ENCODE measurements at places on chromosomes 2 and 18.

DNA sequence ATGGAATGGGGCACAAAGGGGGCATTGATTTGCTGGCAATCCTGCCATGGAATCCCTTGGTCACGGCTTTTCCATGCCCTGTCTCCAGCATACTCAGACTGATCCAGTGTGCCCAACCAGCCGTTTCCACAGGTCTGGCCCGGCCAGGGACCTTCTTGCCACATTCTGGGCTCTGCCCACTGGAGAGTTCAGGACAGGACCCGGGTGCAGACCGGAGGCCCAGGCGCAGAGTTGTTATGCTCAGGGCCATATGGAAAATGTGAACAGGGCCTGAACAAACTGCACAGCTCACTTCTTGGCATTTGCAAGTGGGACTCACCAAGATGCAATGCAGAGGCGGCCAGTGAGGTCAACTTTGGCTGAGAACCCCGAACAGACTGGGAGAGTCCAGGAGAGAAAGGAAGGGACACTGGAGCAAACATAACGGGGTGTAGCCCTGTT, 15.6 kb upstream of the ASAP2 start:
- no peak for DNase-seq

GRCh38 chr2:172630181-172630580, 74.3 kb downstream of the PDK1 start:
- DNase-seq: no peak

DNA sequence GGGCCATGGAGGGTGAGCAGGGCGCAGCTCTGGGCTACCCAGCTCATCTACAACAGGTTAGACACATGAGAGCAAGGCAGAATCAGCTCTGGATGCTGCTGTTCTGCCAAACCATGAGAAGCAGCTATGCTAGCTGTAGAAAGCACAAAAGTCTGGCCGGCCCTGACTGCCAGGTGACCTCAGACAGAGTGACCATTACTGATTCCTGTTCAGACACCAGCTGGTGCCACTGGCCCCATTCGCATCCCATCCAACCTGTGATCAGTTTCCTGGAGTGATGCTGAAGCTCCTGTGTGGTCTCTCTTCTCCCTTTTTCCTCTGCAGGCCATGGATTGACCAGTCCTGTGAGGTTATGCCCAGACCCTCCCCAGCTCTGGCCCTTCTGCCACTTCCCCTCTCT, 14.3 kb downstream of the RBMS1 start:
- DNase-seq: no peak

DNA sequence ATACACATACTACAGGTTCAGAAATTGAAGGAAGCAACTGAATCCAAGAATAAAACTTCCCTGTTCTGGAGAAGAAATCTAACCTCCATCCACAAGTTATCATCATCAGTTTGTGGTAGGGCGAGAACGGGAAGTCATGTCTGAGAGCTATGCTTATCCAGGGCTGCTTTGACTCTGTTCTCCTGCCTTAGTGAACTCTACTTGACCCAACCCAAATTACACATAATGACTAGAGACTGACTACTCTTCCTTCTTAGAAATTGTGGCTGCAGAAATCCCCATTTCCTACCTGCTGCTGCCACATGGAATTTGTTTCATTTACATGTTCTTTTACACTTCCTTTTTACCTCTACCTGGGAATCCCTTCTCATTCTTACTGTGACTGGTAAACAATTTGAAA, 1102.6 kb upstream of the PIK3C3 start:
- no peak for DNase-seq
